ENCODE measurements at places on chromosomes 1 and 21. TPM values are rescaled to one million over a fixed set of nuclear protein-coding genes. Genes with fewer than 3 reads are reported as not detected.

The VHLL gene
- total RNA-seq: not detected

The ANKRD34A gene
- total RNA-seq: 0.26 TPM

The PGBD5 gene
- total RNA-seq: 0.17 TPM

The LEPR gene
- total RNA-seq: 10.0 TPM

The AGT gene
- total RNA-seq: 14.1 TPM

DNA sequence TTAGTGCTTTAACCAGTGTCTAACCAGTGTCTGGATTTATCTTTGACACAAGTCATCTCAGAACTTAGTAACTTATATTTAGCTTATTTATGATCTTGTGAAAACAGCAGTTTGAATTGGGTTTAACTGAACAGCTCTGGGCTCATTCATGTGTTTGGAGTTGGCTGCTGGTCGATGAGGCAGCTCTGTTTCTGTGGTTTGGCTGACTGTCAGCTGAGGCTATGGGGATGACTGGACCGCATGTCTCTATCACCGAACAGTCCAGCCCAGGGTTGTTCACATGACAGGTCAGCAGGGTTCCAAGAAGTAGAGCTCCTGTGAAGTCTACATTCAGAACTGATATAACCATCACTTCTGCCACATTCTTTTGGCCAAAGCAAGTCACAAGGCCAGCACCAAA, 29.1 kb upstream of the C21orf91 start:
- no peaks in the 10 kb centered on the region for H3K27me3 ChIP-seq
- no peaks in the 10 kb centered on the region for H3K36me3 ChIP-seq
- peaks cover 9% of the 10 kb centered on the region for H3K4me1 ChIP-seq
- peak overlapping the region; percentile 33 for H3K27ac ChIP-seq
- peak; percentile 97 for DNase-seq

DNA sequence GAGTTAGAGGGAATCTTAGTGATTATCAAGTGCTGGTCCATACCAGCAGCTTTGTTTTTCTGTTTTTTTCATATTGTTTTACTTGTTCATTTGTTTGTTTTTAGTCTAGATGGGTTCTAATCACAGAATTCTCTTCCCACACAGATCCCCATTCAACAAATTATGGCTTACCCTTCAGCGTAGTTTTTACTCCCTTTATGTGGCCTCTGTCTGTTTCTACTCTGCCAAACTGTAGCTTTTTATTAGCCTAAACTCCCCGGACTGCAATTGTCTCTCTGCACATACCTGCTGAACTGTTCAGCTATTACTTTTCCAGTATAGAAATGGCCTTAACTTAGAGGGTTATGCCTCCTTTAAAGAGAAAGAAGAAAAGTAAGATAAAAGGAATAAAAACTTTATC, 348.5 kb downstream of the TGFB2 start:
- no peak for DNase-seq
- no peaks in the 10 kb centered on the region for H3K27me3 ChIP-seq

DNA sequence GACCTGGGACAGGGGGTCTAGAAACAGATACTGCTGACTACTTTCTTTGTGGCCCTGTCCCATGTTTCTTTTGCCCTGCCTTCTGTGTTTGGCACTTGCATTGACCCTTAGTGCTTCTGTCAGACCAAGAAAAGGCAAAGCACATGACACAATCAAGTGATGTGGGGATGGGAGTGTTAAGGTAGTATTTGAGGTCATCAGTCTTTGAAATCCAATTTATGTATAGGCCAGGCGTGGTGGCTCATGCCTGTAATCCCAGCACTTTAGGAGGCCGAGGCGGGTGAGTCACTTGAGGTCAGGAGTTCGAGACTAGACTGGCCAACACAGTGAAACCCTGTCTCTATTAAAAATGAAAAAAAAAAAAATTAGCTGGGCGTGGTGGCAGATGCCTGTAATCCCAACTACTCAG, 26.0 kb downstream of the SERBP1 start:
- H3K4me3 ChIP-seq: no peak overlapping the region
- no peaks in the 10 kb centered on the region for H3K36me3 ChIP-seq
- peak; percentile 52 for DNase-seq
- peak overlapping the region; percentile 54 for H3K27ac ChIP-seq
- H3K27me3 ChIP-seq: no peaks in the 10 kb centered on the region

DNA sequence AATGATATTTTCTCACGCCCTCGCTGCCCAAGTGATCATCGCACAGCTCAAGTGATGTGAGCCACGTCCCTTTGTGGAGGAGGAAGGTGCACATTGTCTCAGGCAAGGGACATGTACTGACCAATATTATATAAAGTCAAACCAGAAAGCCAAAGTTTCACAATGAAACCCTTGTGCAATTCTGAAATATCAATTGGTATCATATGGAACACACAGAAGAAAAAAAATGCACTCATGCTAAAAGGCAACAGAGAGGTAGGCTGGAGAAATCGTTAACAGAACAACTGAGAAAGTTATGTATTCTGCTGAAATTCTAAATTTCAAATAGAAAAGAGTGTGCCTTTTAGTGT, 1.9 kb downstream of the JAM2 start:
- peaks cover 2% of the 10 kb centered on the region for H3K4me1 ChIP-seq
- no peak overlapping the region for H3K27ac ChIP-seq
- no peak for DNase-seq
- H3K36me3 ChIP-seq: no peaks in the 10 kb centered on the region
- H3K4me3 ChIP-seq: no peak overlapping the region

GRCh38 chr21:43800124-43800523, 10.7 kb downstream of the RRP1 start:
- DNase-seq: no peak
- H3K27me3 ChIP-seq: no peaks in the 10 kb centered on the region
- no peak overlapping the region for H3K4me3 ChIP-seq
- no peaks in the 10 kb centered on the region for H3K4me1 ChIP-seq
- H3K36me3 ChIP-seq: peaks cover 49% of the 10 kb centered on the region

GRCh38 chr21:45003331-45004058, 63.7 kb downstream of the SLX9 start:
- H3K4me1 ChIP-seq: no peaks in the 10 kb centered on the region
- no peak for DNase-seq
- no peak overlapping the region for H3K4me3 ChIP-seq
- no peak overlapping the region for H3K27ac ChIP-seq
- peaks cover 9% of the 10 kb centered on the region for H3K27me3 ChIP-seq
- H3K36me3 ChIP-seq: no peaks in the 10 kb centered on the region

- DNase-seq: no peak
- H3K27me3 ChIP-seq: no peaks in the 10 kb centered on the region
- H3K36me3 ChIP-seq: no peaks in the 10 kb centered on the region
- no peak overlapping the region for H3K27ac ChIP-seq
- H3K4me3 ChIP-seq: no peak overlapping the region
- no peaks in the 10 kb centered on the region for H3K4me1 ChIP-seq
Measured at GRCh38 chr1:171916315-171916771, 75.0 kb downstream of the DNM3 start.

GRCh38 chr1:43686801-43687200, 20.5 kb upstream of the ST3GAL3 start:
- H3K4me1 ChIP-seq: peaks cover 29% of the 10 kb centered on the region
- peaks cover 44% of the 10 kb centered on the region for H3K36me3 ChIP-seq
- H3K4me3 ChIP-seq: no peak overlapping the region

GRCh38 chr1:46996659-46997281, 26.7 kb upstream of the CYP4X1 start:
- no peaks in the 10 kb centered on the region for H3K27me3 ChIP-seq
- H3K27ac ChIP-seq: no peak overlapping the region
- no peaks in the 10 kb centered on the region for H3K4me1 ChIP-seq

GRCh38 chr1:226903819-226904716, 33.7 kb downstream of the PSEN2 start:
- DNase-seq: peak; percentile 65

Measured in fibroblast of lung (primary cell).